ENCODE measurements at places on chromosomes 11 and 22.

DNA sequence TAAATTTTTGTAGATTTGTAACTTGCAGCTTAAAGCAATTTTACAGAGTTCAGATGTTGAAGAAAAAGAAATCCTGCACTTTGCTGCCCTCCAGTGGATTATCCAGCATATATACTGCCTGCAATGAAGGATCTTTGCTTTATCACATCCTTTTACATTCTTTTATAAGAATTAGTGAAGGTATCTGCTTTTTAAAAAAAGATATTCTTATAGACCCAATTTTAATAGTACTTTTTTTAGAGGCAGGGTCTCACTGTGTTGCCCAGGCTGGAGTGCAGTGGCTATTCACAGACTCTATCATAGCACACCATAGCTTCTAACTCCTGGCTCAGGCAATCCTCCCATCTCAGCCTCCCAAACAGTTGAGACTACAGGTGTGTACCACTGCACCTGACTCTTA lies 60.7 kb downstream of the TTC17 start:
- DNase-seq = no peak

GRCh38 chr22:37122598-37123180 lies 13.2 kb upstream of the TMPRSS6 start:
- no peak for DNase-seq

GRCh38 chr11:122044086-122044485 lies 71.9 kb downstream of the BLID start:
- DNase-seq = no peak

- DNase-seq = no peak
These were observed 408 bp downstream of the PPP2R5B start for GRCh38 chr11:64924910-64925284.

DNA sequence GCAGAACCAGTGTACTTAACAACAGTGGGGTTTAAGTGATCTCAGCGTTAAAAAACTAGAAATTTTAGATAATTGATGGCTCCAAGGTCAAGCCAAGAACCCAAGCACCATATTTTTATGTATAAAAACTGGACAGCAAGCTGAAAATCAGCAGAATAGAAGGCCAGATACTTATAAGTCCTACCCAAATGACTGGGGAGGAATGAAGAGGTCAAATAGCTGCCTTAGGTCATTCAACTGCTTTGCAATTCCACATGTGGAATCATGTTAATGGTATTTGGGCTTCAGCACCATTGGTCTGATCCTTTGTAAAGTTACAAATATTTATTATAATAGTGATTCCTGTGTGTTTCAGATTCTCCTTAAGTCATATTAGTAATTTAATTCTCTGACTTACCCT lies 108.4 kb downstream of the FAT3 start:
- no peak for DNase-seq

GRCh38 chr22:23857606-23858483 lies at the start of gene SLC2A11:
SLC2A11 (plus strand) TSS chr22:23857875; CDS start chr22:23858000, 125 bp downstream.
- peak; percentile 92 for DNase-seq

GRCh38 chr11:33448461-33449130 lies 191.4 kb downstream of the HIPK3 start:
- no peak for DNase-seq

- no peak for DNase-seq
These were observed 38.9 kb downstream of the FZD4 start for GRCh38 chr11:86916330-86916729.

GRCh38 chr11:82995754-82996398 lies 75.8 kb downstream of the RAB30 start:
- DNase-seq = no peak
